ENCODE measurements at places on chromosomes 6 and 20.

GRCh38 chr6:31363811-31364210 lies 6.8 kb upstream of the HLA-B start:
- no peak for DNase-seq

DNA sequence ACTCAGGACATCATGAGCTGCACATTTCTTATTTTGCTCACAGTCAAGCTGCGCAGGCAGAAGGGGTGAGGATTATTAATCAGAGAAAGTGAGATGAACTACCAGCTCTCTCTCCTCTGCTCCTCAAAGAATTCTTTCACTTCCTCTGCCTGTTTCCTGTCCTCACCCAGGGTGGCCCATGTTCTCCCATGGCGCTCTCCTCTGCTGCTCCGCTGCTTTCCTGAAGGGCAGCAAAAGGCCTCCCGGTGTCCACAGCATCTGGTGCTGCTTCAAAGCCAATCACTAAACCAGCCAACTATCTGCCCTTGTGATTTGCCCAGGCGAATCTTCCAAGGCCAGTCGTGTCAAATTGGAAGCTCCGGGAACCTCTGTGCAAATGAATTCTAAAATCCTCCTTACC lies 324.2 kb downstream of the TPBG start:
- no peak for DNase-seq

DNA sequence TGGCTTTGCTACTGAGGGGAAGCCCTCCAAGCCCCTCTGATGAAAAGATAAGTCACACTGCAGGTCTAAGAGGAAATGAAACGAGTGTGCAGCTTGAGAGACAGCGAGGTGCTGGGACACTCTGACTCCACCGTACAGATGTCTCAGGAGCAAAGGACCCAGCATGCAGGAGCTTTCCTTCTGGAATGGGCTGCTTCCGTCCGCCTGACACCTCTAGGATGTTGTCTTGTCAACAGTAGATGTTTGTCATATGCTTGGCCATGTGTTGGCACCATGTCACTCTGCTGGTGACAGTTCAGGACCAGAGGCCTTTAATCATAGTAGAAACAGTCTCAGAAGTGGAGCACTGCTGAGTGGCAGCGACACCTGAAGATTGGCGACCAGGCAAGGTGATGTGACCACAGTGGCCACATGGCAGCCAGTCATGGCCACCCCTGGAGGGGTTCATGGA lies 46.7 kb downstream of the SLC24A3 start:
- no peak for DNase-seq

GRCh38 chr6:104286641-104287040 lies 573.1 kb downstream of the HACE1 start:
- no peak for DNase-seq

GRCh38 chr6:39056681-39057080 lies 8.1 kb downstream of the GLP1R start:
- DNase-seq, result no peak

GRCh38 chr6:36752886-36753506 lies 55.4 kb downstream of the RAB44 start:
- DNase-seq, result peak; percentile 35

GRCh38 chr6:95530176-95530819 lies 47.0 kb upstream of the MANEA start:
- no peak for DNase-seq

DNA sequence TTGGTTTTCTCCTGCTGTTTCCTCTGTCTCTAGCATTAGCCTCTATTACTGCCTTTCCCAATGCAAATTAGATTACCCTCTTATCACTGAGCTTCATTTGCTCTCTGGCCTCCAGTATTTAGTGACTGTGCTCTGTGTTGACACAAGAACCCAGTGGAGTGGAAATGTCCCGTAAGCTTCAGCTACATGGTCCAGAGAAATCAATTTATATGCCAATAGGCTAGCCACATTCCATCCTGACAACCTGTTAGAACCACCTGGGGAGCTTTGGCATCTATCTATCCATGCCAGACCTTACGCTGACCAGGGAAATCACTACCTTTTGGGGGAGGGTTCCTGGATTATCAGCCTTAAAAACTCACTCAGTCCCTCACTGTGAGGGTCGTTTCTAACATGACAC lies 459.6 kb downstream of the UTRN start:
- no peak for DNase-seq

DNA sequence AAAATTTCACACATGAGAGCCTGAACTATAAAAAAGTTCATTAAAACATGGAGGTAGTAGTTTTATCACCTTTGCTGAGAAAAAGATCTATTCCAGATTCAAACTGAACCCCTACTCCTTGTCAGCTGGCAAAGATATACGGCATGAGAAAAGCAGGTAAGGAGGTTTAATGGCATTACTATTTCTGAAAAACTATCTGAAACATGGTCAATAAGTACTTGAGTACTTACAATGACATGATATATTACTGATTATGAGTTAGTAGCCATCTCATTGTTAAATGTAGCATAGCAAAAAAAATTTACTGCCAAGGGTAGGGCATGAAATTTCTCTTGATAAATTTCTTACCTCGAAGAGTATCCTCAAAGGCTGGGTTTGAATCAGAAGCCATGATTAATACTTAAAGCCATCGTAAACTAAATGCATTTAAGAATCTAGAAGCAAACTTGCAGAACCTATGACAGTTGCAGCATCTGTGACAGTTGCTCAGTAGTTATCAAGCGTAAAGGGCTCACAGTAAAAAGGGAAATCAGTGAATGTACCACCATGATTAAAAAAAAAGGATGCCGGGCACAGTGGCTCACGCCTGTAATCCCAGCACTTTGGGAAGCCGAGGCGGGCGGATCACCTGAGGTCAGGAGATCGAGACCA lies 8.7 kb downstream of the SLC17A5 start:
- DNase-seq, result no peak

- DNase-seq, result peak; percentile 69
These were observed 182.3 kb upstream of the RAB32 start for GRCh38 chr6:146361128-146361924.

GRCh38 chr20:46402331-46402811 lies 4.0 kb downstream of the ELMO2 start:
- no peak for DNase-seq

DNA sequence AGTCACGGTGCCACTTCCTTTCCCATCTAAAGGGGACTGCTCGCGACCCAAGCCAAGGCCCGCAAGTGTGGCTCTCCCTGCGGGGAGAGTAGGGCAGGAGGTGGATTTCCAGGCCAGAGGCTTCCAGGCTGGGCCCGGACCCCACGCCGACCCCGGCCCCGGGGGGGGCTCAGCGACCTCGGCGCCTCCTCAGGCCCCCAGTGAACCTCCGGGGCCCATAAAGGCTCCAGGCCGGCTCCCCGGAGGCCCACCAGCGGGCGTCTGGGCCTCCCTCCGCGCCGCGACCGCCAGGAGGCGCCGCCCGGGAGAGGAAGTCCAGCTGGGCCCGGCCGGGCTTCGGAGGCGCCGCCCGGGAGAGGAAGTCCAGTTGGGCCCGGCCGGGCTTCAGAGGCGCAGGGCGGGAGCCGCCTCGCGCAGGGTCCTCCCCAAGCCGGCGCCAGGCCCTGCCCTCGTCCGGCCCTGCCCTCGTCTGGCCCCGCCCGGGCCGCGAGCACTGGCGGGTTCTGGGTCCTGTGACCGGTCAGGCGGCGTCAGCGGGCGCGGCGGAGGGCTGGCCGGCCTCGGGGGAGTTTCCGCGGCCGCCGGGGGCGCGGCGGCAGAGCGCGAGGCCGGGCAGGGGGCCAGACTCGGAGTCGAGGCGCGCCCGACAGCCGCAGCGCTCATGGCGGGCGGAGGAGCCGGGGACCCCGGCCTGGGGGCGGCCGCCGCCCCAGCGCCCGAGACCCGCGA lies at the start of gene RAB32:
Gene RAB32, plus strand, starts transcription at position 623 of the 729 bp plus-strand sequence. Its CDS starts 39 bp downstream, at position 662.
- DNase-seq, result peak; percentile 95

GRCh38 chr20:19375395-19375794 lies 163.0 kb downstream of the SLC24A3 start:
- DNase-seq, result no peak

GRCh38 chr20:61719691-61720347 lies 345.9 kb downstream of the TAF4 start:
- DNase-seq, result no peak

DNA sequence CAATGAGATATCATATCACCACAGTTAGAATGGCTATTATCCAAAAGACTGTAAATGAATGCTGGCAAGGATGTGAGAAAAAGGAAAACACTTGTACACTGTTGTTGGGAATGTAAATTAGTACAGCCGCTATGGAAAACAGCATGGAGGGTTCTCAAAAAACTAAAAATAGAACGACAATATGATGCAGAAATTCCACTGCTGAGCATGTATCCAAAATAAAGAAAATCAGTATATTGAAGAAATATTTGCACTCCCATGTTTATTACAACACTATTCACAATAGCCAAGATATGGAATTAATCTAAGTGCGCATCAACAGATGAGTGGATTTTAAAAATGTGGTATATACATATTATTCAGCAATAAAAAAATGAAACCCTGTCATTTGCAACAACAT lies 898.9 kb upstream of the MAN1A1 start:
- no peak for DNase-seq

DNA sequence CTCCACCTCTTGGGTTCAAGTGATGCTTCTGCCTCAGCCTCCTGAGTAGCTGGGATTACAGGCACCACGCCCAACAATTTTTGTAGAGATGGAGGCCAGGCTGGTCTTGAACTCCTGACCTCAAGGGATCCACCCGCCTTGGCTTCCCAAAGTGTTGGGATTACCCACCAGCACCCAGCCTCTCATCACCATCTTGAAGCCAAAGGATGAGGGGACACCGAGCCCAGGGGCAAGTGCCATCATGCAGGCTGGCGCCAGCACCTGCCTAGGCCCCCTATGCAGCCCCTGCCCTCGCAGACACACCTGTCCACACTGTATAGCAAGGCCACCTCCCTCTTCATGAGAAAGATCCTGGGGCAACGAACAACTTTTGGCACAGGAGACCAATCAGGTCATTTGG lies 5.3 kb upstream of the RBM38 start:
- no peak for DNase-seq

DNA sequence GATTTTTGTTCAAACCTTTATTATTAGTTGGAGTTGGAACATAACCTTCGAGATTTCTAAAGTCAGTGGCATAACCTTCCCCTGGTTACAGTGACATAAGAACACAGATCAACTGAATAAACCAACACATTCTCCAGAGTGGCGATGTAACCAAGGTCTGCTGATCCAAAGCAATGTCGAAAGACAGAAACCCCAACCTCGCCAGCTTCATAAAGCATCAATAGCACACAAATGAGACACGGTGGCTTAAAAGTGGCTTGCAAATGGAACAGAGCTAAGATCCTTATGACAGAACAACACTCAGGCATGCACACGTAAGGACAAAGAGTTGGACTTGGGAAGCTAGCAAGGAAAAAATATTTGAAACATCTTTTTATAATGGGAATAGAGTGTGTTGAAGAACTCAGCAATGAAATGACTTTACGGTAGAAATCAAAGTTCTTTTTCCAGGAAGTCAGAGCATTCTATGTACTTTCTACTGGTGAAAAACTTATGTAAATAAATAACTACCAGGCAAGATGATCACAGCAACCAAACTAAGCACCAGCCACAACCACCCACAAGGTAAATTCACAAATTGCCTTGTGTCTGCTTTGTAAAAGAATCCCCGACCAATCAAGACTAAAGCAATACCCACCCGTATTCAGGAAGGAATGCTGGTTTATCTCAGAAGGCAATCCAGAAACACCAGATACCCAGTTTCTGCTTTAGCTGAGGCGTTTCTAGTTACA lies 61.0 kb upstream of the NHSL1 start:
- DNase-seq, result no peak

DNA sequence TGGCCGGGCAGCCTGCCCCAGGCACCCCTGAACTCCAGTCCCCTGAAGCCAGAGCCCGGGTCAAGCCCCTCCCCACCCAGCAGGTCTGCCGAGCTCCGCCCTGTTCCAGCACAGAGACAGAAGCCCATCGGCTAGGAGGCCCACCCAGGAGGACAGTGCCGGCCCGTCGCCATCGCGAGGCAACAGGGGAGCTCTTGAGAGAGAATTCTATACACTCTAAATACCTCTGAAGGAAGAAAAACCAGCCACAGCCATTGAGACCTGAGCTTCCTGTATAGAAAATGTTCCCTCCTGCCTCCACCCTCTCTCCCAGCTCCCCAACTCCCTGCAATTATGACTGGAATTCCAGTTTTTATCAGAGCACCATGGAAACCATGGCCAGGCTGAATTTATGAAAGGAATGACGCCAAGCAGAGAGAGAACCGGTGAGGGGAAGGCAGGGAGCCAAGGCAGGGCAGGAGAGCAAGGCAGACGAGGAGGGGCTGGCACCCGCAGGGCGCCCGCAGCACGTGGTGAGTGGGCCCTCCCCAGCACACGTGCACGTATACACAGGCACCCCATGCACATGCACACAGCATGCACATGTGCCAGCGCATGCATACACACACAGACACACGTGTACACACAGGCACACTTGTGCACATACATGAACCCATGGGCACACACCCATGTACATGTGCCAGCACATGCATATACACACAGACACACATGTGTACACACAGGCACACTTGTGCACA lies 27.6 kb upstream of the MRGBP start:
- no peak for DNase-seq

- DNase-seq, result no peak
These were observed 748 bp upstream of the ZNF292 start for GRCh38 chr6:87154641-87154992.

DNA sequence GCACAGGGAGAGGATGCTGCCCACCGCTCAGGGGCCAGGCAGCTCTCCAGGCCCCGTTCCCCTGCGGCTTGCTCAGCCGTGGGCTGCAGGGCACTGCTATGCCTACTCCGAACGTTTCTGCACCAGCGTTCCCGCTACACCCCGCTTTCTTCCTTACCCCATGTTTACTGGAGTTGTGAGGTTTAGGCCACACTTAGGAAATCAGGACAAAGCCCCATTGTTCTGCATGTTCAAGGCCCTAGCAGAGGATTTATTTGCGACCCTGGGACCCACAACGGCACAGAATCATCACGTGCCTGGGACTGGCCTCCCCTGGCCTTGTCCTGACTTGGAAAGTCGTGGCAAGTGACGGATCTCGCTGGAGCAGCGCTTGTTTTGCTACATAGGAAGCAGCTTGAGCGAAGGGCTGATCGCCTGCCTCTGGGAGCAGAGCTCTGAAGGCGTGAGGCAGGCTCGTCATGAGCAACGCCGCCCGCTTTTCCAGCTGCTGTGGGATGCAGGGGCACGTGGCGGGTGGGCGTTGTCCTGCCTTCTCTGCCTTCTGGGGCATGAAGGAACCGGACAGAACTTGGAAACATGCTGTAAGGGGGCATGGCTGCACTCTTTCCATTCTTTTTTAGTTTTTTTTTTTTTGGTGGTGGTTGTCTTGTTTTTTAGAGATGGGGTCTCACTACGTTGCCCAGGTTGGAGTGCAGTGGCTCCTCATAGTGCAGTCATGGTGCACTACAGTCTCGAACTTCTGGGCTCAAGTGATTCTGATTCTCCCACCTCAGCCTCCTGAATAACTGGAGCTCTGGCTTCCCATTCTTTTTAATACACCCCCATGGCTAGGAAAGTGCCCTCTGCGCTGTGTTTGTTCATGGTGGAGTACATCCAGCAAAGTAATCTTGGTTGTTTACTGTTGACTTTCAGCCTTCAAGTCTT lies 14.6 kb upstream of the TMEM181 start:
- DNase-seq, result no peak
